ENCODE measurements at places on chromosomes 4 and X. TPM values are rescaled to one million over a fixed set of nuclear protein-coding genes. Genes with fewer than 3 reads are reported as not detected.

Gene ADH1B
- total RNA-seq = not detected

Gene GUCY1B1
- 26.6 TPM for total RNA-seq

Gene DCAF4L1
- total RNA-seq = 0.11 TPM

Gene VAMP7
- 16.7 TPM for total RNA-seq

Gene GALNTL6
- not detected for total RNA-seq

Gene NAP1L5
- total RNA-seq = 3.0 TPM
